ENCODE measurements at places on chromosomes 5 and 9.

- DNase-seq: no peak
Observed at GRCh38 chr5:74282490-74282889, 358.0 kb downstream of the ENC1 start.

- no peak for DNase-seq
Observed at GRCh38 chr5:158999339-158999738, 100.4 kb downstream of the EBF1 start.

DNA sequence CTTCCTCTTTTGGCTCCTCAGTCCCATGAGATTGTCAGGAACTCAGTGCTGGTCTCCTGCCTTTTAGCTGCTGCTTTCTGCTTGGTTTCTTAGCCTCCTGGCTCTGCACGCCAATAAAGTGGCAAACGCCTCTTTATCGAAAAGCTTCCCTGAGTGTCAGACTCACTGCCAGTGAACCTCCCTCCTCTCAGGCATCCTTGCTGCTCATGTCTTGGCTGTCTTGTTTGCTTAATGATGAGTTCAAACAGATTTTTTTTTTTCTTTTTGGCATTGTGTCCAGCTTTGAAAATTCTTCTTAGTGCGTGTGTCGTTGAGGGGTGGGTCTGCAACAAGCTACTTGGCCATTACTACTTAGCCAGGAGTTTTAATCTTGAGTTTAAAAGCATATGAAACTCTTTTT, 14.9 kb downstream of the RASGRF2 start:
- no peak for DNase-seq

DNA sequence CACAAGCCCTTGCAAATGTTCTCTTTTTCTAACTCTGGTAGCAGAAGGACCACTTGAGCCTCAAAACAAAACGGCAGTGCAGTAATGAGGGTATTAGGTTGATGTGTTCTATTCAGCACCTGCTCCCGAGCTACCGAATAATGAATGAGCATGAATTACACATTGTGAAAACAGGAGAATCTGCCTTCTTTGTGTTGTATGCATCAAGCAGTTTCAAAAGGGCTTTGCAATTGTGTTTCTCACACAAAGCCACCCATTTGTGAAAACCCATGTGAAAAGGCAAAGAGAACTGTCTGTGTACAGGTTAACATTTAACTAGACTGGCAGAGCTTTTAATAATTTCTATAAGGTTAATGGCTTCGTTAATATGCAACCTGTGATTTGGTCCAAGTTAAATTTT, 97.8 kb downstream of the STK32A start:
- DNase-seq: no peak

GRCh38 chr5:35681911-35682310, 64.2 kb downstream of the SPEF2 start:
- no peak for DNase-seq

DNA sequence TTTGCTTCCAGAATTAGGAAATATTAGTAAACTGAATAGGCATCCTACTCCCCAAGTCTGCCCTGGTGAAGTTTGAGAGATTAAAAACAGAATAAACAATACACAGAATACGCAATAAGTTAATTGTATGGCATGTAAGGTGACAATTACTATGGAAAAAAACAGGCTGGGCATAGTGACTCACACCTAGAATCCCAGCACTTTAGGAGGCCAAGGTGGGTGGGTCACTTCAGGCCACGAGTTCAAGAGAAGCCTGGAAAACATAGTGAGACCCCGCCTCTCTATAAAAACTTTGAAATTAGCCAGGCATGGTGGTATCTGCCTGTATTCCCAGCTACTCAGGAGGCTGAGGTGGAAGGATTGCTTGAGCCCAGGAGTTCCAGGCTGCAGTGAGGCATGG, 64.2 kb upstream of the SUSD1 start:
- DNase-seq: no peak

DNA sequence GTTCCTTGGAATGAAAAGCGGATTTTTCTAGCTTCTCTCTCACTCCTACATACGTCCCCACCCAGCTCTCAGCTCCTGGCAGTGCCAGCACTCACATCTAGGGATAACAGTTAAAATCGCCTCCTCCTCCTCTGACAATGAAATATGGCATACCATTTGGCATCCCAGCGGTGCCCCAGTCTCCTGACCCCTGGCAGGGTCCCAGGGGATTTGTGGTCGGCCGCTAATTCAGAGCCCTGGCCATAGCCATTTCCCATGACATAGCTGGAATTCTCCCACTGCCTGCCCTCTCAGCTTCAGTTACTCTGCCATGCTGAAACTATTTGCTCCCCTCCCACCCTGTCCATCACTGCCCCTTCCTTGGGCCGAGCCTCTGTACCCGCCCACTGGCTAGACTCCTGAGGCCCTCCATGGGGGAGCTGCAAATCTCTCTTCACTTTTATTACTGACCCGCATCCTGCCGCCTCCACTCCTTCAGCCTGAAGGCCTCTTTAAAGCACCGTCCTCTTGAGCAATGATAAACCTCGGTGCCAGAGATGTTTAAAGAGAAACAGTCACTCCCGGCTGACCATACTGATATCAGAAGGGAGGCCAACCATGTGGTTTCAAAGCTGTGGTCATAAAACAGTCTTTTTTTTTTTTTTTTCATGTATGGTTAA, 139.8 kb downstream of the SLIT3 start:
- DNase-seq: peak; percentile 79

DNA sequence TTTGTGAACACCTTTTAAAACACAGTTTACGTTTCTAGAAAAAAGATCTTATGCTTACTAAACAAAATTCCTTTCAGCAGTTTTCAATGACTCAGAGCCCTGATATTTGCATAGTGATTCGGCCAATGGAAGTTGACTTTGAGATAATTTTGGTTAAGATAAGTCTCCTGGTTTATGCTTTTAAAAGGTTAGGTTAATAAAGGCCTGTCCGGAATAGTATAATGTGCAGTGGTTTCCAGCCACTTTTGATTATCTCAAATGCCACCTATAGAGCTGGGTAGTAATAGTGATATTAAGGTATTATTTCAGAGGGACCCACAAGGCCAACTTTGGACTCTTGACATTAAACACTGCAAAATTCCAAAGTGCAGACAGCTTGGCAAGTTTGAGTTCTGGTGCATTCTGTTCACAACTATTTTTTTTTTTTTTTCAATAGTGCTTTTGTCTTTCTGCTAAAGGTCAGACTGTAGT, 86.1 kb downstream of the F2RL2 start:
- no peak for DNase-seq

DNA sequence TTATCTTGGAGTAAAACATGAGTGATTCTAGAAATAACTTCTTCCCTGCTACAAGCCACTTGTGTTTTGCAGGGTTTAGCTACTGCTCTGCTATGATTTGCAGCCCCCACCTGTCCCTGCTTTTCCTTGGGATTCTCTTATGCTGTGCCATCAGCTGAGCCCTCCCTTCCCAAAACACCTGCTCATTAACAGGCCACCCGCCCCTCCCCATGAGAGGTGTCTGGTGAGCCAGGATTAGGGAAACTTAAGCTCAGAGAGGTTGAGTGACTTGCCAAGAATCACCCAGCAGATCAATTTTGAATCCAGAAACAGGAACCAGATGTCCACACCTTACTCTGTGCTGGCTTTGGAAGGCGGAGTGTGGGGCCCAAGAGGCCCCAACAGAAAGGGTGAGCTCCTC, 111.7 kb upstream of the CXCL14 start:
- no peak for DNase-seq

DNA sequence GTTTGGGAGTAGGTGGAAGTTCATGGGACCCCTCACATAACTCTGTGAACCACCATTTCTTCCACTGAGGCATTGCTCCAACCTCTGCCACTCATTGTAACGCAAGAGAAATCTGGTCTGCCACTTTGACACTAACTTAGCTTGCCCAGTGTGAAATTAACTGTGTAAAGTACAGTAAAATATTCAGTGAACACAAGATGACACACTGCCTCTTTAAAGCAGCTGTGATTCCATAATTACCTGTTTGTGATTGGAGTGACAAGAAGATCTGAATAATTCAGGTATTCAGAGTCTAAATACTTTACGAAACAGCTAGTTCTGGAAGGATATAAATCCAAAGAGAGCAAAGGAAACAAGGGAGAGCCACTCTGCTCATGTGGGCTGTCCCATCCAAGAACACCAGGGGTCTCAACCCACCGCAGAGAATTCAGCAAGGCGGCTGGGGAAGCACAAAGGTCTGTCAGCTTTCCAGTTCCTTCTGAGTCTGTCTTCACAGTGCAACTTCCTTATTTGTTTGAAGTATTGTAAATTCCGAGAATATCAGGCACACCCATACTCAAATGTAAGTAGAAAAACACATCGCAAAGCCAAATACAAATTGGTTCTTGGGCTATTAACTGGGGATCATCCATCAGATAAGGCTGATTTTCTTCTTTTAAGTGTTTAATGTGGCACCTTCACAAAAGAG, 86.9 kb downstream of the GNAQ start:
- DNase-seq: no peak

DNA sequence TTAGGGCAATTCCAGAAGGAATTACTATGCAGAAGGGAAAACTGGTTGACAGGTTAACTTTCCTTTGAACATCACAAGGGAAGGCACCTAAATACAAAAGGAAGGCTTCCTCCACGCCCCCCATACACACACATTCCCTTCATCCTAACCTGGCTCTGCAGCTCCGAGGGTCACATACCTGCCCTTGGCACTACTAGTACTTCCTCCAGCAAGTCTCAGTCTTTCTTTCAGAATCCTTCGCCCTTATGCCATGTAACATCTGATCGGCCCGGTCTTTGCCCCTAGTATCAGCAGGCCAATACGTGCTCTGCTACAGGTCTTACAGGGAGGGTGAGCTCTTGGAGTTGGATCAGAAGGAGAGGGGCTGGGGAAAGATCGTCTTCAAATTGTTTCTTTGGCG, 1.6 kb upstream of the MARCHF6 start:
- no peak for DNase-seq

DNA sequence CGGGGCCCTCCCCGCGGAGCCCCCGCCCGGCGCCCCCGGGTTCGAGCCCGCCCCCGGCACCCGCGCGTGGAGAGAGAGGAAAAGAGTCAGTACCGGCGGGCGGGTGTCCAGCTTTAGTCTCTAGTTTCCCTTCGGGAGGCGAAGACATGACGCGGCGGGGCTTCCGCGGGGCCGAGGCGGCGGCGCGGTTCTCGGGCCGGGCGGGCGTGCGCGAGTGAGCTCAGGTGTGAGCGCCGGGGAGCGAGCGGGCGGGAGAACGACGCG, 181 bp downstream of the DAP start:
- no peak for DNase-seq

- DNase-seq: no peak
Observed at GRCh38 chr9:19967216-19967887, 178.5 kb upstream of the SLC24A2 start.

DNA sequence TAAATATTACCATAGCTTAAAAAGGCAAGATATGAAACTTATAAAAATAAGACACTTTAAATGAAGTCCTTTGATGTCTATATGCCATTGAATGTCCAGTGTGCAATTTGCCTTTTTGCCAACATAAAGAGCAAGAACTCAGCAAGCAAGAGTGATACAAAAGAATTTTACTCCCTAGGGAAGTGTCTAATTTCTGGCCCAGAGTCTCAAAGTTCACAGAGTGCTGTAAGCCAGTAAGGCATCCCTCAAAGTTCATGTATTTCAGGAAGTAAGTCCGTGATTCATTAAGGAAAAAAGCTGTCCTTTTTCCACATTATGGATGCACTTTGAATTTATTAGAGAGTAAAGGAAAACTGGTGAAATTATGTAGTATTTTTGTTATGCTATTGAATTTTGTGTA, 185.2 kb downstream of the CCDC171 start:
- DNase-seq: no peak

DNA sequence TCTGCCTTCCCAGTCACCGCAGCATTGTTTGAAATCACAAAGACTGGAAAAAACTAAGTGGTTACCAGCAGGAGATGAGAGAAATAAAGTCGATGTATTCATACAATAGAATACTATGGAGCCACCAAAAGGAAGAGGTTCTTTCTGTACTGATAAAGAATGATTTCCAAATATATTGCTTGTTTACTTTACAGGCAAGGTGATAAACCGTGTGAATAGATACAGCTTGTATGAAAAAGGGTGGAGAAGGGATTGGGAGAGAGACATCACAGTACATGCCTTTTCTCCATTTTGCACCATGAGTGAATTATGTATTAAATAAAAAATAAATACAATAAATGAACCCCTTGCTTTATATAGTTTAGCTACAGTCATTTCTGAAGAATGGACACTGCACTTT, 91.7 kb downstream of the RFK start:
- DNase-seq: no peak

DNA sequence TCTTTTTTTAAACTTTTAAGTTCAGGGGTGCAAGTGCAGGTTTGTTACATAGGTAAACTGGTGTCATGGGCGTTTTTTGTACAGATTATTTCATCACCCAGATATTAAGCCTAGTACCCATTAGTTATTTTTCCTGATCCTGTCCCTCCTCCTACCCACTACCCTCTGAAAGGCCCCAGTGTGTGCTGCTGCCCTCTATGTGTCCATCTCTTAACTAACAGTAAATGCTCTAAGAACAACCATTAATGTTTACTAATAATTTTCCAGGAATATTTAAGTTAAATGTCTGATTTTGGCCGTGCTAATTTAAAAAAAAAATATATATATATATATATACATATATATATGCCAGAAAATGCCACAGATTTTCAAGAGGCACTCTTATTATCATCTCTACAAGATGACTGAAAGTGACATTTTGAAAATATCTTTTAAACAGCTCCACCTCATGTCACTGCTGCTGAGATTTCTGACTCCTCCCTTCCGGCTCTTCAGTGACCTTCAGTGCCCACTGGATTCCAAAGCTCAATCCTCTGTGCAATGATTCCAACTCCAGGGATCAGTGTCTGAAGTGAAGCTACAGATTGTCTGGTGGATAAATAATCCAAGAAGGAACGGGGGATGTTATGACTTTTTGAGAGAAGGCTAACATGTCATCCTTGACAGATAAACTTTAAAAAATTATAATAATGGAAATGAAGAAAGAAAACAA, 46.7 kb upstream of the HNRNPA0 start:
- DNase-seq: no peak

DNA sequence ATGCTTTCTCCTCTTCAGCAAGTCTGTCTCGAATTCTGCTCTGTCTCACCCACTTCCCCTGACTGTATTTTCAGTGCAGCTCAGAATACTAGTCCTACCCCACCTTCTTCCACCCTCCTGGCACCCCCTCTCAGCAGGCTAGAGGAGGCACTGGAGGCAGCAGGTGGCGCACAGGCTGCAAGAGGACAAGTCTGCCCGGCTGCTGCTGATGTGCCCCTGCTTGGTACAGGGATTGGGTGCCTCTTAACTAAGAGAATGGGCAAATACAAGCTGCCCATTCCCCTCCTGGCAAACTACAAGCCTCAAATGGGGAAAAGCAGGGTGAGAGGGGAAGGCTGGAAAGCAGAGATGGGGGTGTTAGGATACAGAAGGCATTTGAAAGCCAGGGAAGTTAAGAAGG, 5.1 kb downstream of the TLN1 start:
- no peak for DNase-seq

- DNase-seq: no peak
Observed at GRCh38 chr9:114954956-114955582, 24.7 kb upstream of the TNFSF8 start.

GRCh38 chr9:24218656-24219055, 327.0 kb downstream of the IZUMO3 start:
- no peak for DNase-seq

GRCh38 chr5:41445937-41446563, 64.4 kb downstream of the PLCXD3 start:
- no peak for DNase-seq

GRCh38 chr9:92627651-92628050, 42.3 kb downstream of the IPPK start:
- no peak for DNase-seq

GRCh38 chr9:74570879-74571512, 73.9 kb downstream of the RORB start:
- DNase-seq: peak; percentile 5

Data from fibroblast of skin of left quadriceps (primary cell).